ENCODE measurements at places on chromosomes 7 and 10. TPM values are rescaled to one million over a fixed set of nuclear protein-coding genes. Genes with fewer than 3 reads are reported as not detected.

Gene HUS1
- total RNA-seq = 25.7 TPM

Gene PTER
- 23.8 TPM for total RNA-seq

Gene HOGA1
- 12.6 TPM for total RNA-seq

Gene CUZD1
- total RNA-seq = 0.20 TPM

Gene UBTD1
- total RNA-seq = 25.0 TPM

Gene EPO
- not detected for total RNA-seq

Gene C7orf33
- total RNA-seq = not detected

Gene MAPK8
- total RNA-seq = 34.5 TPM

Gene VWC2
- 3.6 TPM for total RNA-seq

Gene MYO1G
- 0.91 TPM for total RNA-seq

Gene HTR5A
- total RNA-seq = not detected

Gene SLK
- total RNA-seq = 32.8 TPM

Gene HSPA14
- 7.4 TPM for total RNA-seq

Gene SEMA4G
- 3.2 TPM for total RNA-seq

Gene CPN1
- not detected for total RNA-seq

Gene PHYHIPL
- not detected for total RNA-seq

Gene ITGB8
- total RNA-seq = 5.1 TPM

Gene SPDYE2
- total RNA-seq = not detected

Gene WEE2
- total RNA-seq = not detected

Gene SPDYE11
- total RNA-seq = not detected

Gene DHX32
- total RNA-seq = 35.8 TPM

Gene TDRD1
- 0.85 TPM for total RNA-seq

Gene GAD2
- total RNA-seq = not detected

Measured in right cardiac atrium (tissue), 5 donors.